ENCODE measurements at places on chromosomes 1 and 21.

DNA sequence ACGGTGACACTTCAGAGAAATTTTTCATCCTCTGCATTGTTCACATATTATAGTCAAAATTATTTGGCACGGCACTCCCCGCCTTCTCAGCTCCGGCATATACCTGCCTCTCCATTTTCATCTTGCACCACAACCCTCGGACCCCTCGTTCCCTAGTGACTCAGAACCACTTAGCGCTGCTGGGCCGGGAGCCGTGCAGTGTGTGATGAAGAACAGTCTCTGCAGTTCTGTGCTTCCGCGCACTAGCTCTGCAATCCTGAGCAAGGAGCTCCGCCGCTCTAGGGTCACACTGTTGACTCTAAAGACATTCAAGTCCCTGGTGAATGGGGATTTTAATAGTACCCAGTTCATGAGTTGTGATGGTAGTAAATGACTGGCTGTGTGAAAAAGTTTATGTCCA, 221.2 kb downstream of the SLC35F3 start:
- no peak overlapping the region for H3K27ac ChIP-seq
- no peaks in the 10 kb centered on the region for H3K36me3 ChIP-seq
- DNase-seq: no peak
- H3K27me3 ChIP-seq: peaks cover 5% of the 10 kb centered on the region

- no peaks in the 10 kb centered on the region for H3K36me3 ChIP-seq
- H3K27ac ChIP-seq: no peak overlapping the region
- H3K4me3 ChIP-seq: no peak overlapping the region
Measured at GRCh38 chr21:29155118-29155932, 24.9 kb downstream of the MAP3K7CL start.

GRCh38 chr21:43029785-43030184, 45.9 kb downstream of the CBS start:
- no peaks in the 10 kb centered on the region for H3K4me1 ChIP-seq
- no peaks in the 10 kb centered on the region for H3K27me3 ChIP-seq
- no peaks in the 10 kb centered on the region for H3K36me3 ChIP-seq
- no peak overlapping the region for H3K27ac ChIP-seq
- DNase-seq: no peak
- no peak overlapping the region for H3K4me3 ChIP-seq

DNA sequence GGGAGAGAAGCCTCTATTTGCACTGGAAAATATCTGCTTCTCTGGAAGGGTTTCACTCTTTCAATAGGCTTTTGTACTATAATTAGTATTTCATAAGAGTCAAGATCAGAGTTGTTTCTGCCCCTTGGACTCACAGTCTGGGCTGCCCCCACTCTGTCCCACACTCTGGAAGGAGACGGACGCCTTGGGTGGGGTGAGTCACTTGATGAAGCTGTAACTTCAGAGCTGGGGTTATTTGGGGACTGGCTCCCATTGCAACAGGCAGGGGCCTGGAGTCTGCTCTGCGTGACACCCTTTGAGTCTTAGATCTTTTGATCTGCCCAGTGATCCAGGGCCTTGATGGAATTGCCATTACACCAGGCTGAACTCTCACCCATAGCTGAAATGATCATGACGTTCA, 4.0 kb upstream of the KCNA10 start:
- H3K4me1 ChIP-seq: peaks cover 6% of the 10 kb centered on the region
- H3K27me3 ChIP-seq: peaks cover 22% of the 10 kb centered on the region
- H3K27ac ChIP-seq: no peak overlapping the region
- H3K36me3 ChIP-seq: no peaks in the 10 kb centered on the region
- no peak overlapping the region for H3K4me3 ChIP-seq
- no peak for DNase-seq

DNA sequence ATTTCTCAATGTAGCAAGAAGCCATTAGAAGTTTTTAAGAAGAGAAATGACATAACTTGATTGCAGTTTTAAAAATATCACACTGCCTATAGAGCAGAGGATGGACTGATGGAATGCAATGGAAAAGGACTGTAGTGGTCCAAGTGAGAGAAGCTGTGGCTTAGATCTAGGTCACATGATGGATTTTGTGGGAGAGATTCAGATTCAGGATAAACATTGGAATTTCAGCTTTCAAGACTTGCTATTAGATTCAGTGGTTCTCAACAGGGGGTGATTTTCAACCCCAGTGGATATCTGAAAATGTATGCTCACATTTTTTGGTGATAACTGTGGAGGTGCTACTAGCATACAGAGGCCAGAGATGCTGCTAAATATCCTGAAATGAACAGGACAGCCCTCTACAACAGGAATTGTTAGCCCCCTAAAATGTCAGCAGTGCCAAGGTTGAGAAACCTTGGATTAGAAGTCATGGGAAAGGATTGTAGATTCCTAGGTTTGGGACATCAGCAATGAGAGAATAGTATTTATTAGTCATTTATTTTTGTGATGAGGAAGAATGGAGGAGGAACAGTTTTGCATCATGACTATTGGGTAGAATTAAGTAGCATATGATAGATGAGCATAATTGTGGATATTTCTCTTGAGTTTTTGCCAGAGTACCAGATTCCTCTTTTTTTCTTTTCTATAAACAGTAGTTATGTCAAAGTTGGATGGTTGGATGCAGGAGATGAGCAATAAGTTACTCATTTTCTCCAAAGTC, 30.1 kb upstream of the KCNK2 start:
- H3K4me1 ChIP-seq: no peaks in the 10 kb centered on the region
- no peak overlapping the region for H3K27ac ChIP-seq
- H3K4me3 ChIP-seq: no peak overlapping the region
- no peaks in the 10 kb centered on the region for H3K27me3 ChIP-seq

DNA sequence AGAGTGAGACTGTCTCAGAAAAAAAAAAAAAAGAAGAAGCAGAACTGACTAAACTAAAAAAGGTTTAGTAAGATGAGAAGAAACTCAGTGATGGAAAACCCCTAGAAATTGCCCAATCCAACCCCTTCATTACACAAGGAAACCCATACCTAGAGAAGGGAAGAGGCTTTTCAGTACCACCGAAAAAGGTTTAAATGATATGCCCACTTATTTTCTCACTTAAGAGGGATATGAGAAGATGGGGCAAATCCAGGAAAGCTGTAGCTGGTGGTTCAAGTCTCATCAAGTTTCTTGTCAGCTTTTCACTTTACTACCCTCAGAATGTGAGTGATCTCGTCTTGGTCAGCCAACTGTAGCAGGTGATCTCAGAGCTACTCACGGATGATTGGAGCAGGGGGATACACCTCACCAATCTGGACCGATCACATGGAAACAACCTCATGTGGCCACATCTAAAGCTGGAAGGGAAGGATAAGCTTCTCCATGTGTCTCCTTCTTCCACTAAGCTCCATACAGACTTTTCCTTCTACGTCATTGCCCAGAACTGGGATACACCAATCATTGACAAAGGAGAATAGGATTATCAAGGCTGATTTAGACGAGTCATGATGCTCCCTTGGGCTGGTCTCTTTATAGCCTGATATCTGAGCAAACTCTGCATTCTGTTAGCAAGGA, 126.7 kb upstream of the POU3F1 start:
- H3K36me3 ChIP-seq: no peaks in the 10 kb centered on the region
- DNase-seq: peak; percentile 57
- peaks cover 8% of the 10 kb centered on the region for H3K4me1 ChIP-seq

DNA sequence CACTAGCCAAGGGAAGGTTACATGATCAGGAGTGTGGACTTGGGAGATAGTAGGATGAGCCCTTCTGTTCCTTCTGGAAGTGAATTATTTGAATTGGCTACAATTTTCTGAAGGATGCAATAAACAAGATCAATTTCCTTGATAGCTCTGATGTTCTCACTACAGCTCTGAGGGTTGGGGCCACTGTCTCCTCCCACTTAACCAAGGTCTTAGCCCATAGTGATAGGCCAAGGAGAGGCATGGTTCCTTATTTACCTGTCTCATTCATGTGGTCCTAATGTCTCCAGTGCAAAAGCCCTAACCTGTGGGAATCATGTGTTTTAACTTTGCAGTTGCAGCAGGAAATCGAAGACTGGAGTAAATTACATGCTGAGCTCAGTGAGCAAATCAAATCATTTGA, 34.8 kb downstream of the MIA3 start:
- peaks cover 86% of the 10 kb centered on the region for H3K36me3 ChIP-seq
- H3K27ac ChIP-seq: no peak overlapping the region
- no peak overlapping the region for H3K4me3 ChIP-seq
- H3K27me3 ChIP-seq: no peaks in the 10 kb centered on the region
- no peak for DNase-seq
- H3K4me1 ChIP-seq: peaks cover 16% of the 10 kb centered on the region

DNA sequence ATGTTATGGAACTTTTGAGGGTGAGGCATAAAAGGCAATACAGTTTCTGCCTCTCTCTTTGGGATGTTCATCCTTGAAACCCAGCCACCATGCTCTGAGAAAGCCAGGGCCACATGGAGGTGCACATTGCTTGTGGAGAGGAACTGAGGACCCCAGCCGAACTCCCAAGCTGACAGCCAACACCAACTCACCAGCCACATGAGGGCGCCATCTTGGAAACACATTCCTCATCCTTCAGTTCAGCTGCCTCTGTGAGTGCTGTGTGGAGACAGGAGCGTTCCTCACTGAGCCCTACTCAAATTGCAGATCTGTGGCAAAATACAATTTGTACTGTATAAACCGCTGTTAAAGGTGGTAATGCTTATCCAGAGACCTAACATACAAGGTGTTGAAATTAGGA, 137.5 kb downstream of the GABPA start:
- no peaks in the 10 kb centered on the region for H3K4me1 ChIP-seq
- no peak overlapping the region for H3K4me3 ChIP-seq
- no peaks in the 10 kb centered on the region for H3K36me3 ChIP-seq
- no peak for DNase-seq
- no peak overlapping the region for H3K27ac ChIP-seq

DNA sequence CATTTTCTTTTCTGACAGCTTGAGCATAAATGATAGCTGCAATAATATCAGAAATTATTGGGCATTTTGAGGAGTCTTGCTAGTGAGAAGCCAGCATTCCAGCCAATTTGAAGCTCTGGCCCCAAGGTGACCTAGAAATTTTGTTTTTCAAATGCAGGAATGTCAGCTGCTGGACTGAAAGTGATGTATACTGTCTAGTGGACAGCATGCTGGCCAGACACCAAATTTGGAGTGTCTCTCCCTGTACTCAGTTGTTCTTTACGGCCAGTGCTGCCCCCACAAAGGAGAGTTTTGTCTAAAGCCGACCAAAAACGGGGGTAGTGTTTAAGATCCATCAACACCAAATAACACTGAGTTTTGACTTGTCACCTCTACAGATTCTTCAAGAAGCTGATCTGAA, 5.2 kb downstream of the RGS7 start:
- no peaks in the 10 kb centered on the region for H3K4me1 ChIP-seq
- H3K27ac ChIP-seq: no peak overlapping the region
- no peak for DNase-seq
- no peaks in the 10 kb centered on the region for H3K27me3 ChIP-seq

GRCh38 chr21:34693192-34693810, 24.5 kb downstream of the CLIC6 start:
- H3K4me3 ChIP-seq: no peak overlapping the region
- H3K36me3 ChIP-seq: no peaks in the 10 kb centered on the region
- no peak overlapping the region for H3K27ac ChIP-seq
- H3K4me1 ChIP-seq: no peaks in the 10 kb centered on the region
- peak; percentile 70 for DNase-seq
- H3K27me3 ChIP-seq: no peaks in the 10 kb centered on the region

DNA sequence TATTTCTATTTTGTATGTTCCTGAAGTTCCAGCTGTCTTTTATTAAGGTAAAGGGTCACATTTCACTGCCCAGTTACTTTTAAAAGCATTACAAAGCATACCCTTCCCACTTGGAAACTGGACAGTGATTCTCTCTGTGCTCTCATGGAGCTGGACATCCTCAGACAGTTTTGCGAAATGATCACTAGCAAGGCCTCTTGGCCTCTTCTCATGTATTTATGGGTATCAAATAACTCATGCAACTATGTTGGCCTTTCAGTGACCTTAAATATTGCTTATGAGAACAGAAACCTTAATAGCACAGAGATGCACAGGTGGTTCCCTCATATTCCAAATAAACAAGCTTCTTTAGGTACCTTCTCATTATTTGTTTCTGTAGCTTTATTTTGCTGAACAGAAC, 7.9 kb upstream of the AMPD1 start:
- H3K27ac ChIP-seq: no peak overlapping the region
- no peaks in the 10 kb centered on the region for H3K4me1 ChIP-seq
- H3K36me3 ChIP-seq: no peaks in the 10 kb centered on the region
- no peak for DNase-seq
- H3K27me3 ChIP-seq: no peaks in the 10 kb centered on the region

DNA sequence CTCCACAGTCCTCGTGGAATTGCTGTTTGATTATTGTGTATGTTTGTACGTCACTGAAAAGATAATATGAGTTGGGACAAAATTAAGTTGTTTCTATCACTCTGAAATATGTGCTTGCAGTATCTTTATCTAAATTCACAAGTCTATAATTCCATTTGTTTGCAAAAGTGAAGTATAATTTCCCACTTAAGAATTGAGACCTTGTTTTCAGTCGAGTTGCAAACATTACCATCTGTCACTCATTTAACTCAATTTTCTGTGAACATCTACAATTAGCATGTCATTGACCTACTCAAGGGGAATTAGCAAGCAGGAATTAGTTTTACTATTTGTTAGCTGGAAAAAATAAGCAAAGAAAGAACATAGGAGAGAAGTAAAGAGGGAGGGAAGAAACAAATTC, 195.8 kb downstream of the TPR start:
- H3K4me3 ChIP-seq: no peak overlapping the region
- H3K4me1 ChIP-seq: no peaks in the 10 kb centered on the region
- no peak for DNase-seq
- no peaks in the 10 kb centered on the region for H3K36me3 ChIP-seq
- H3K27ac ChIP-seq: no peak overlapping the region

DNA sequence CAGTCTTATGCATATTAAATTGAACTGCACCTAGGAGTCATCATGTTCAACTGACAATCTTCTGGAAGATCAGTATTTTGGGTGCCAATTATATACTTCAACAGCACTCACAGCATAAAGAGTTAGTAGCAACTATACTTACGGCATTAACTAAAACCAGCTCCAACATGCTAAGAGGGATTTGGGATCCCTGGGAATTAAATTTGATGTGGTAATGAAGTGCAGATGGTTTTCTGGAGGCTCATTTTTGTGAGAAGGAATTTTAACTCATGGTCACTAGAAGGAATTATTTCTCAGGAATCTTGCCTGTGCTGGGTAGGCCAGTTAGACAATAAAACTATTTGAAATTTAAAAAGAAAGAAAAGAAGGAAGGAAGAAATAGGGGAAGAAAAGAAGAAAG, 18.3 kb downstream of the IFI44 start:
- H3K27ac ChIP-seq: no peak overlapping the region
- H3K4me3 ChIP-seq: no peak overlapping the region
- DNase-seq: no peak
- H3K27me3 ChIP-seq: no peaks in the 10 kb centered on the region

- no peaks in the 10 kb centered on the region for H3K36me3 ChIP-seq
- no peak for DNase-seq
- no peaks in the 10 kb centered on the region for H3K27me3 ChIP-seq
- H3K27ac ChIP-seq: no peak overlapping the region
- no peak overlapping the region for H3K4me3 ChIP-seq
Measured at GRCh38 chr1:156452907-156453306, 47.7 kb downstream of the MEF2D start.

GRCh38 chr21:26112127-26112742, 58.3 kb downstream of the APP start:
- no peak for DNase-seq
- no peak overlapping the region for H3K27ac ChIP-seq
- no peak overlapping the region for H3K4me3 ChIP-seq
- no peaks in the 10 kb centered on the region for H3K27me3 ChIP-seq
- H3K4me1 ChIP-seq: peaks cover under 1% of the 10 kb centered on the region

- H3K27ac ChIP-seq: peak overlapping the region; percentile 97
- H3K27me3 ChIP-seq: no peaks in the 10 kb centered on the region
- peaks cover 23% of the 10 kb centered on the region for H3K4me1 ChIP-seq
- peak overlapping the region; percentile 98 for H3K4me3 ChIP-seq
Measured at GRCh38 chr1:150235294-150235851, 539 bp downstream of the ANP32E start.

GRCh38 chr1:169890761-169891538, 2.7 kb downstream of the SCYL3 start:
- no peaks in the 10 kb centered on the region for H3K27me3 ChIP-seq
- peak; percentile 27 for DNase-seq
- H3K4me1 ChIP-seq: peaks cover 32% of the 10 kb centered on the region
- no peak overlapping the region for H3K4me3 ChIP-seq

All from B cell (primary cell).